ENCODE measurements at places on chromosomes 2 and 18. TPM values are rescaled to one million over a fixed set of nuclear protein-coding genes. Genes with fewer than 3 reads are reported as not detected.

TMEM247 gene
- not detected for total RNA-seq

SCLY gene
- total RNA-seq, result 17.4 TPM

TMEM150A gene
- total RNA-seq, result 4.0 TPM

UGT1A6 gene
- total RNA-seq, result 0.55 TPM

MYO3B gene
- total RNA-seq, result 9.1 TPM

CYTIP gene
- 1.8 TPM for total RNA-seq

REG3G gene
- not detected for total RNA-seq

GAREM1 gene
- total RNA-seq, result 10.3 TPM

VWC2L gene
- total RNA-seq, result 11.5 TPM

SFXN5 gene
- total RNA-seq, result 13.2 TPM

CCDC178 gene
- 3.1 TPM for total RNA-seq

HRH4 gene
- not detected for total RNA-seq

NAT8 gene
- total RNA-seq, result not detected

OSR1 gene
- 12.0 TPM for total RNA-seq

AGAP1 gene
- 117 TPM for total RNA-seq

HNMT gene
- 29.9 TPM for total RNA-seq

NAGK gene
- 65.3 TPM for total RNA-seq

LAMA1 gene
- total RNA-seq, result 34.4 TPM

HSBP1L1 gene
- total RNA-seq, result 6.3 TPM

PLCD4 gene
- 29.4 TPM for total RNA-seq

RAB6C gene
- 0.44 TPM for total RNA-seq

CDH19 gene
- total RNA-seq, result 9.6 TPM

ELOA2 gene
- total RNA-seq, result not detected

ABHD1 gene
- 0.49 TPM for total RNA-seq

AGBL5 gene
- total RNA-seq, result 19.0 TPM

VPS54 gene
- 47.1 TPM for total RNA-seq

DLGAP1 gene
- 25.9 TPM for total RNA-seq

RAPGEF4 gene
- 29.5 TPM for total RNA-seq

NT5DC4 gene
- total RNA-seq, result 0.22 TPM

YPEL5 gene
- 128 TPM for total RNA-seq

MEIS1 gene
- 159 TPM for total RNA-seq

ZNF407 gene
- 45.9 TPM for total RNA-seq

GPR17 gene
- total RNA-seq, result 0.49 TPM

SEPTIN2 gene
- 458 TPM for total RNA-seq

FHOD3 gene
- total RNA-seq, result 49.9 TPM

EFHD1 gene
- total RNA-seq, result 5.9 TPM

CCDC148 gene
- 13.1 TPM for total RNA-seq

IL1F10 gene
- not detected for total RNA-seq

SRD5A2 gene
- total RNA-seq, result 6.9 TPM

GPAT2 gene
- 1.3 TPM for total RNA-seq

HOXD10 gene
- total RNA-seq, result 0.16 TPM

ACTG2 gene
- total RNA-seq, result 53.9 TPM

BOLL gene
- total RNA-seq, result 0.27 TPM

ACSL3 gene
- 139 TPM for total RNA-seq

RAMP1 gene
- total RNA-seq, result 6.9 TPM

CDH7 gene
- 40.7 TPM for total RNA-seq

TLK1 gene
- total RNA-seq, result 54.4 TPM

MC5R gene
- total RNA-seq, result 0.33 TPM

METTL8 gene
- 20.7 TPM for total RNA-seq

CSRNP3 gene
- 81.7 TPM for total RNA-seq

DNER gene
- total RNA-seq, result 83.2 TPM

CHST10 gene
- 27.2 TPM for total RNA-seq

GPR155 gene
- total RNA-seq, result 7.9 TPM

OXER1 gene
- total RNA-seq, result 4.3 TPM

Data from camera-type eye (tissue), 1 donor.